Right ventricle myocardium inferior (tissue), 1 donor: ENCODE measurements at places on chromosomes 1 and 21. TPM values are rescaled to one million over a fixed set of nuclear protein-coding genes. Genes with fewer than 3 reads are reported as not detected.

Gene NUAK2
- total RNA-seq = 1.1 TPM

Gene PLPPR4
- 0.24 TPM for total RNA-seq

Gene RHCE
- total RNA-seq = 1.7 TPM

Gene TSPEAR
- 0.65 TPM for total RNA-seq

Gene ADORA3
- total RNA-seq = 3.8 TPM

Gene TOR3A
- 11.3 TPM for total RNA-seq

Gene LINGO4
- 0.68 TPM for total RNA-seq

Gene TRIM46
- total RNA-seq = 0.16 TPM

Gene KCNH1
- total RNA-seq = not detected

Gene RHBG
- total RNA-seq = not detected

Gene NRIP1
- total RNA-seq = 16.0 TPM

DNA sequence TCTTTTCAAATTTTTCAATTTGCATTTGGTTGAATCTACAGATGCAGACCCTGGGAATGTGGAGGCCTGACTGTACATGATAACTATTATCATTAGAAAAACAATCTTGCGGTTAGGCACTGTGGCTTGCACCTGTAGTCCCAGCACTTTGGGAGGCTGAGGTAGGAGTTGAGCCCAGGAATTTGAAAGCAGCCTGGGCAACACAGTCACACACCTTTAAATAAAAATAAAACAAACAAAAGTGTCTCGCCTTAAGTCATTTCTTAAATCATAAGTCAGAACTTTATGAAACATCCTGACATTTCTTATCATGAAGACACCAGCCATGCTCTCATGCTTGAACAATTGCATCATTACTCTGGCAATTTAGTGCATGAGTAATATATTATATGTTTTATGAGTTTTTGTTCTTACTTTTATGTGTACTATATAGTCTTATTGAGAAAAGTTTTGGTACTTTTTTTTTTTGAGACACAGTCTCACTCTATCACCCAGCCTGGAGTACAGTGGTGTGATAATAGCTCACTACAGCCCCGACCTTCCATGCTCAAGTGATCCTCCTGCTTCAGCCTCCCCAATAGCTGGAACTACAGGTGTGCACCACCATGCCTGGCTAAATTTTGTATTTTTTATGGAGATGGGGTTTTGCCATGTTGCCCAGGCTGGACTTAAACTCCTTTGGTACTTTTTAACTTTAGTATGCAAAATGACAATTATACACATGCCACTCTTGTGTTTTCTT is 7.8 kb downstream of the TBX19 start:
- DNase-seq = no peak

DNA sequence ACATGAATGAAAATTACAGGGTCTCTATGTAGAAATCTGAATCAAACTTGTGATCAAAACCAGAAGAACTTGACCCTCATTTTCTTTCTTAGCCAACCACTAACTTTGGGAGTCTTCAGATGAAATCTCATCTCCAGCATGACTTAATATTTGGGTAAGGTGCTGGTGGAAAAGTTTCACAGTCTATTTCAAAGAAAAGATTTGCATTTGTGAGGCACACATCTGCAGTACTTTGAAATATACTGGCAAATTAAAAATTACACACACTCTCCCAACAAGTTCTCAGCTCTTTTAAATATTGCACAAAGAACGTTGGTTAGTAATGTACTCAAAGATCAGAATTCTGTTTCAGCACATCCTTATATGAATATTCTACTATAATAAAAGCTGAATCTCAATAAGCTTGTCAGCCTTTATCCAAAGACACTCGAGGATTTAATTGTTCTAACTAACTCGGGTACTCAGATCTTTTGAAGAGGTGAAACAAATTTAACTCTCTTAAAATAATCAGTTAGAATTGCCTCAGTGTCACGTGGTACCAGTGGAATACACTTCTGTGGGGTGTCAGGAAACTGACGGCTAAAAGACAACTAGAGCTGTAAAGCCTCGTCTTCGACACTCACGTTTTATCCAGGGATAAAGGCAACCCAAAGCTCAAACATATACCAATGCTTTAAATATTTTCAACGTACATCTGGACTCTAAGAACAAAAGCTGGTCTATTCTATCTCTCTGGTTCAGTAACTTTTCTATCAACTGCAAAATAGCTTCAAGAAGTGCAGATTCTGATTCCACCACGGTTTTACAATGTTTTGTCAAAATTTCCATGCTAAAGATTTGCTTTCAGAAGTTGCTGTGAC is 19.0 kb downstream of the SAMSN1 start:
- DNase-seq = no peak

GRCh38 chr1:225962440-225962975 is 21.5 kb upstream of the LEFTY2 start:
- DNase-seq = peak; percentile 80

GRCh38 chr1:207887542-207888201 is 23.3 kb downstream of the CD34 start:
- peak; percentile 18 for DNase-seq

DNA sequence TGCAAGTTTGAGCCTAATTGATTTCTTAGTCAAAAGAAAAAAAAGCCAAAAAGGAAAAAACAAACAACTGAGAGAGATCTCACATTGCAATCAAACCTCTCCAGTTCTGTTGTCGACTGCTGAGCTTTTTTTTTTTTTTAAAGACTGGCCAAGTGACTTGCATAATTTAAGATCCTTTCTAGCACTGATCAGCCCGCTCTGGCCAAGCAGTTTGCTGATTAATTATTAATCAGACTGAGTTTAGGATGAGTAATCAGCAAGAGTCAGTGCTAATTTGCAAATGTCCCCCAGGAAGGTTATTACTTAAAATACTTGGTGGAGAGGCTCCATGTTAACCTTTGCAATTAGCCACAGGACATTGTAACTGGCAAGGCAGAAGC is 39.3 kb downstream of the HMGB4 start:
- no peak for DNase-seq

DNA sequence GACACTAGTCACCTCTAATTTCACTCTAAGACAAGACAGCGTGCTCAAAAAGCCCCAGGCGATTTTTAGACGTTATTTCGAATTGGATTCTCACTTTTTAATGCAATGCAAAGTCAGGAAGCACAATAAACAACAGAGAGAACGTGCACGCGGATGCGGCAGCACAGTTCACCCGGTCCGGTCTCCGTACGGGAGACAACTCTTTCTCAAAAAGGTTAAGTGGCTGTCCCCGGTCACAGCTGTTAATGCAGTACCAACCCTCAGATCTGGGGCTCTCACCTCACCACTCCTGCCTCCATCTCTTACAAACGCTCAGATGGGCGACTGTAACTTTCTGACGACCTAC is 1.2 kb downstream of the HP1BP3 start:
- no peak for DNase-seq

DNA sequence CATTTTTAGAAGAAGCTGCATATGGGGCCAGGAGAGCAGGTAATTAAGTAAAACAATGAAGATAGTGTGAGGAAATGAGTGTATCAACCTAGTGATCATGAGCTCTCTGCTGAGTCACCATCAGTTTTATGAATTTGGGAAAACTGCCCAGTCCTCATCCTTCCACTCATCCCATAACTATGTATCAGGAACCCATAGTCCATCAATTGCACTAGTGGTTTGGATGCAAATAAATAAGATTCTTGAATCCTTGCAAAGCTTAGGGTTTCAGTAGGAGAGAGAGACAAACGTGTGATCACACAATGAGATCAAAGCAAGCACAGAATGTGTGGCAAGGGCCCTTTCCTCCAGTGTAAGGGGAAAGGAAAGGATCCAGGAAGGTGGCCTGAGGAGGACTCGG is 145.6 kb downstream of the ZZZ3 start:
- no peak for DNase-seq

- DNase-seq = no peak
Measured at GRCh38 chr1:186375929-186376319, 286 bp downstream of the ODR4 start.

GRCh38 chr1:198605406-198605805 is 33.4 kb upstream of the PTPRC start:
- no peak for DNase-seq

- DNase-seq = no peak
Measured at GRCh38 chr1:75152092-75152491, 17.9 kb downstream of the LHX8 start.

DNA sequence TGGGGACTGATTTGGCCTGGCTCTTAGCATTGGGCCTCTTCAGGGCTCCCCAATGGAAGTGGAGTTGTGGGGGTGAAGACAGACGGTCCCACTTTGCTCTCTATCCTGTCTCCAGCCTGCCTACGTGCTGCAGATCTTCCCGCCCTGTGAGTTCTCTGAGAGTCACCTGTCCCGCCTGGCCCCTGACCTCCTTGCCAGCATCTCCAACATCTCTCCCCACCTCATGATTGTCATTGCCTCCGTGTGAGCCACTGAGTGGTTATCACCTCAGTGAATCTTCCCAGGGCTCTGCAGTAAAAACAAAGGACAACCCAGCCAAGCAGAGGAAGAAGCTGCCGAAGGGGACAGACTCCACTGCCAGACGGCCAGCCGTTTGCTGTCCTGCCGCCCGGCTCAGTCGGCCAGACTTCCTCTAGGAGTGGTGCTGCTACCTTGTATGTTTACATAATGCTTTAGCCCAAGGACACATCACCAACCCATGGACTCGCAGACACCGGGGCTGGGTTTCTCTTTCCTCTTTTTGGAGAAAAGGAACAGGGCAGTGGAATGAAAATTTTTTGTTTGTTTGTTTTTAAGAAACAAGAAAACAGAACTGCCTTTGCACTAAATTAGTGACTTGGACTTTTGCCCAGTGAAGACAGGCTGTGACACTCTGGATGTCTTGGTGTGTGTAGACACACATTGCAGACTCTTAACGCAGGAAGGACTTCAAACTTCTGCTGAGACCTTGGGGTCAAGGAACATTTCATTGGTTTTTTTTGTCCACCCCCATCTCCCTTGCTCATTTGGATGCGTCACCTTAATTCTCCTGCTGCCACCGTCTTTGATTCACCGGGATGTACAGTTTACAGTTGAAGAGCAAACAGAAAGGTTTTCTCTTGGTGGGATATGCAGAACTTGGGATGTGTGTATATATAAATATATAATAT is 36.5 kb downstream of the ZBTB17 start:
- DNase-seq = no peak

- no peak for DNase-seq
Measured at GRCh38 chr1:53379662-53380002, 51.8 kb upstream of the LRP8 start.

GRCh38 chr1:193524616-193525015 is 338.2 kb upstream of the B3GALT2 start:
- no peak for DNase-seq

DNA sequence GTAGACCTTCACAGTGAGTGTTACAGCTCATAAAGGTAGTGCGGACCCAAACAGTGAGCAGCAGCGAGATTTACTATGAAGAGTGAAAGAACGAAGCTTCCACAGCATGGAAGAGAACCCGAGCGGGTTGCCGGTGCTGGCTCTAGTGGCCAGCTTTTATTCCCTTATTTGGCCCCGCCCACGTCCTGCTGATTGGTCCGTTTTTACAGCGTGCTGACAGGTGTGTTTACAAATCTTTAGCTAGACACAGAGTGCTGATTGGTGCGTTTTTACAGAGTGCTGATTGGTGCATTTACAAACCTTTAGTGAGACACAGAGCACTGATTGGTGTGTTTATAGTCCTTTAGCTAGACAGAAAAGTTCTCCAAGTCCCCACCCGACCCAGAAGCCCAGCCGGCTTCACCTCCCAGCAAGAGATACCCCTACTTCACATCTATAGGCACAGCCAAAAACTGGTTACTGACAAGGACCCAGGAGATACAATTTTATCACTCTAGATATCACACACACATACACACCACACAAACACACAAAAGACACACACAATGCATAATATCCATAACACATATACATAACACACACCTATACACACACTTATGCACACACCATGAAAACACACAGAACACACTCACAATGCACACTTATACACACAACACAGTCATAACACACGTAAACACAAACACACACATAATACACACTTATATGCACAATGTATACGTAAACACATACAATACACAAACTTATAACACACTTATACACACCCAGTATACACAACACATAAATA is 68.5 kb downstream of the MAP3K21 start:
- DNase-seq = no peak

DNA sequence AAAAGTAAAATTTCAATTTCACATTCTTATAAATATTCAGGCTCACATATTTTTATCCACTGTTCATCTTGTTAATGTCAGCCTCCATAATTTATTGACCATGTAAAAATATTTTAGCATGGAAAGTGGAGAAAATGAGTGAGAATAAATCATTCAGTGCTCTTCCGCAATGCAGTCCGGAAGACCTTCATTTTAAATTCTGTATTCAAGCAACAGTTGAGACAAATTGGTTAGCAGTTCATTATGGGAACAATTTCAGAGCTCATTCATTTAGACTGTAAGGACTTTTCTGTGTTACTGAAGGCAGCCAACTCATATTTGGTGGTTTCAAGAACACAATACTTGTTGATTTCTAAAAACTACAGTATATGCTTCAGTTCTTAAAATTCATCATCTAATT is 97.8 kb downstream of the TYW3 start:
- DNase-seq = no peak

GRCh38 chr21:32252136-32252535 is 26.7 kb downstream of the MIS18A start:
- DNase-seq = no peak

- no peak for DNase-seq
Measured at GRCh38 chr21:44800971-44801467, 601 bp downstream of the UBE2G2 start.

GRCh38 chr1:39898648-39899603 is 2.8 kb downstream of the MYCL start:
- DNase-seq = no peak

DNA sequence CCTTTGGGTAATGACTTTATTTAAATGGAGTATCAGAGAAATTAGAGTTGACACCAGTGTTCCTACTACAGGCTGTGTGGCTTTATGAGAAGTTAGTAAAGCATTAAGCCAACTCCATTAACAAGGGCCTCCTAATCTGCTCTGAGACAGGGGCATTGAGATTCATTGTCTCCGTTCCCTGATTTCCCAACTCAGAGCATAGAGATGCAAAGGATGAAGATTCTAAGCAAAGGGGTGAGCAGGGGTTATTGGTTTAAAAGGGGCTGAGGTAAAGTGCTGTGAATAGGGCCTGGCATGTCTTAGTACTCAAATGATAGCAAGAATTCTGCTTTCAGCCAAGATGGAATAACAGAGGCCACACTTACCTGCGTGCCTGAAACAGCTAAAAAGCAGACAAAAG is 428.4 kb downstream of the PTPRU start:
- no peak for DNase-seq

- no peak for DNase-seq
Measured at GRCh38 chr1:240682166-240682858, 70.4 kb upstream of the GREM2 start.

DNA sequence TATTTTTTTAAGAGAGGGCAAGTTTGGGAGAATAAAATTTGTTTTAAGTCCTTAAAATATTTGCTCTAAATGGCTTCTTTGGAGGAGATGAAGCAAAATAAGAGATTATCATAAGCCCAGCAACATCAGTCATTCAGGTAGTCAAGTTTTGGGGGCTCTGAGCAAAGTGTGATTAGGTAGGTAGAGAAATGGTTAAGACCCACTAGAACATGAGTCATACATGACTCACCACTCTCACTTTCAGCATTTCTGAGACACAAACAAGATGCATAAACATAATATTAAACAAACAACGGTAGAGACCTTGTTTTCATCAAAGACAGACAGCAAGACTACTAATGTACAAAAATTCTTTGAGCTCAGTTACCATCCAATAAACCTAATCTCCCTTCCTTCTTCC is 272.2 kb downstream of the LMO4 start:
- DNase-seq = no peak
